ENCODE measurements at places on chromosomes 6 and 20. TPM values are rescaled to one million over a fixed set of nuclear protein-coding genes. Genes with fewer than 3 reads are reported as not detected.

Gene DBNDD2
- 18.1 TPM for total RNA-seq

Gene B3GAT2
- total RNA-seq = 0.06 TPM

Gene DDRGK1
- 62.0 TPM for total RNA-seq

Gene C6orf132
- total RNA-seq = 0.18 TPM

Gene ZC3H12D
- 27.9 TPM for total RNA-seq

Gene BANF2
- total RNA-seq = not detected

Gene KIF25
- total RNA-seq = not detected

Gene BTN1A1
- total RNA-seq = 0.14 TPM

Gene GSTA3
- not detected for total RNA-seq

Gene GABRR1
- total RNA-seq = not detected

Gene FAM209A
- 0.24 TPM for total RNA-seq

Gene TRIM31
- not detected for total RNA-seq

Gene KCNK15
- 0.48 TPM for total RNA-seq

Gene ACSS2
- total RNA-seq = 11.0 TPM

Gene PNLDC1
- 0.31 TPM for total RNA-seq

Gene TRIM15
- 0.29 TPM for total RNA-seq

GRCh38 chr6:84762220-84763002 lies 2.0 kb downstream of the TBX18 start:
- no peak for DNase-seq

DNA sequence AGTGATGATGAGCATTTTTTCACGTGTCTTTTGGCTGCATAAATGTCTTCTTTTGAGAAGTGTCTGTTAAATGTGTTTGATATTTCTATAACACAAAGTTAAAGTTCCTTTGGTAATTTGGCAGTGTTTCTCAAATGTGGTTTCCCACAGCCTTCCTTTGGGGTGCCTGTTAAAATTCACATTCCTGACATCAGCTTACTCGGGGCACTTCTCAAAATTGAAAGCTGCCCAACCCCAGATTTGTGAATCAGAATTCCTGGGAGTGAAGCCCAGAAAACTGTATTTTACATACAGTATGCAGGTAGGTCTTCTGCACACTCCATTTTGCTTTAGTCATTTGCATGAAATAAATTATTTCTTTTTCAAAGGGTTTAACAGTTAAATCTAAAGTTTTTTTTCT lies 207.9 kb downstream of the GMPR start:
- no peak for DNase-seq

- no peak for DNase-seq
These were observed 359.4 kb downstream of the CD83 start for GRCh38 chr6:14476793-14477531.

GRCh38 chr6:21245488-21245887 lies 348.1 kb upstream of the SOX4 start:
- no peak for DNase-seq

GRCh38 chr6:135323202-135323668 lies 142.1 kb downstream of the MYB start:
- no peak for DNase-seq

- DNase-seq = no peak
These were observed 16.9 kb downstream of the NDRG3 start for GRCh38 chr20:36728986-36729385.

DNA sequence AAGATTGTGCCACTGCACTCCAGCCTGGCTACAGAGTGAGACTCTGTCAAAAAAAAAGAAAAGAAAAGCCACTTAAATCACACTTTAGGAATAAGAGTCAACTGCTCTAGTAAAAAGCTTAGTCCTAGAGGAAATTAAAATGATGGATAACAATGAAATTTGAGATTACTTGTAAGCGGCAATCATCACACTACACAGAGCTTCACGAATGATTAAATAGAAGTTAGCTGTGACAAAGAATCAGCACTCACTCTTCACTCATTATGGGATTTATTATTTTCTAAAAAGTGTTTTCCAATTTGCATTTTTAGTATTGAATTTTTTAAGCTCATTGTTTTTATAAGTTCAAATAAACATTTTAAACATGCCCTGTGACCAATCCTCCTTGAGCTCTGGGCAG lies 718.0 kb downstream of the UTRN start:
- DNase-seq = no peak
